Activated CD4-positive, alpha-beta T cell treated with anti-CD3 and anti-CD28 coated beads, Interleukin-2, amount 50 U/mL, for 4 hours (primary cell): ENCODE measurements at places on chromosomes 1 and 21.

GRCh38 chr1:218811497-218811896 lies 362.2 kb upstream of the LYPLAL1 start:
- DNase-seq = no peak

GRCh38 chr1:234911787-234912186 lies 216.8 kb downstream of the TOMM20 start:
- no peak for DNase-seq

DNA sequence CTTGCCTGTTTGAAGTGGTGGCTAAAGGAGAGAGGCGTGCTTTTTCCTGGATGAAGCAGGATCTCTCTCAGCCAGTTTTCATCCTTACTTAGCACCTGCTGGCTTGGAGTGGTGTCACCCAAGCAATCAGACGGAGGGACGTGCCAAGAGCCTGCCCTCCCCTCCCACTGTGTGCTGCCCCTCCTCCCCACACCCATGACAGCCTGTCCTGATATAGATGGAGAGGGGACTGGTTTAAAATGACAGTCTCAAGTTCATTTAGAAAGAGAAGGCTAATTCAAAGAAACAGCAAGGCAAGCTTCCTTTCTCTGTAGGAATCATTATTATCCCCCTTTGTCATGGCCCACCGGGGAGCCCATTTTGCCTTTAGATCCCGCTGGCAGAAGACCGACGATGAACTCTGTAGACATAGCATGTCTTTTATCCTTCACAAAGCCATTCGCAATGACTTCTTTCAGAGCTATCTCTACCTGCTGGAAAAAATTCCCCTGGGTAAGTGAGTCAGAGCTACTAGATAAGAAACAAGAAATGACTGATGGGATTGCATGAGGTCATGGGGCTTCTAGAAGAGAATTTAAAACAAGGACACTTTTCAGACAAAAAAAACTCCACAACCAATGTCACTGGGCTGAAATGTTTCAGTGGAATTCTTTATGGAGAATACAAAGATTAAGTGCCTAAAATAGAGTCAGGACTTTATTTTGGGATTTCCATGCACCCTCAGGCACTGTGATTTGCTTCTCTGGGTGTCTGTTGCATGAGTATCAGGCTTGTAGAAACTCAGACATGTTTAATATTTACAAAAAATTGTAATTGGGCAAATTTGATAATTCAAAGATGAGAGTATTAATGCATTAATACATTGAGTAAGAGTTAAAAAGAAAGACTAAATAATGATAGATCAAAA lies at the start of gene NTMT2:
TSS of gene NTMT2 (plus strand) at position 190 of the 907 bp plus-strand sequence. CDS start at position 339, 149 bp downstream.
- no peak for DNase-seq

GRCh38 chr1:170239445-170239844 lies 93.7 kb downstream of the NTMT2 start:
- DNase-seq = no peak

GRCh38 chr21:31887391-31887841 lies 14.6 kb downstream of the HUNK start:
- no peak for DNase-seq

DNA sequence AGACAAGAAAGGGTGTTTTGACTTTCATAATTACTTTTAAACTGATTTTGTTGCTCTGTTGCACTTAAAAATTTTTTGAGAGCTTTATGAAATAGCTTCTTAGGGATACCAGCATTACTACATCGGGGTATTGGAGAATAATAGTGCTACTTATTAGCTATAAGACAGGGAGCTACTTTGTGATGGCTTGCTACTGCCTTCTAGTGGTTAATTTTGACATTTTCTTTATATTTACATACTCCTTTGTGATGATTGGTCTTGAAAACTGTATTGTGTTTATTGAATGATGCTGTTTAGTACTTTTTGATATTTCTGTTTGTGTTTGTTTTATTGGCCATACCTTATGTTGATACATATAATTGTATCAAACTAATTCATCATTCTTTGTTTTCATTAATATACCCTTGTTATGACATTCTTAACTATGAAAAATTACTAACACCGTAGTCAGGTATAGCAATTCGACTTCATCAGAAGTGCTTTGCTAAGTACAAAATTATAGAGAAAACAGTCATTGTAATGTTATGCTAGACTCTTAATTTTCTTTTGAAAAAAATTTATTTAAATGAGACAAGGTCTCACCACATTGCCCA lies 85.5 kb downstream of the CLIC4 start:
- DNase-seq = no peak

DNA sequence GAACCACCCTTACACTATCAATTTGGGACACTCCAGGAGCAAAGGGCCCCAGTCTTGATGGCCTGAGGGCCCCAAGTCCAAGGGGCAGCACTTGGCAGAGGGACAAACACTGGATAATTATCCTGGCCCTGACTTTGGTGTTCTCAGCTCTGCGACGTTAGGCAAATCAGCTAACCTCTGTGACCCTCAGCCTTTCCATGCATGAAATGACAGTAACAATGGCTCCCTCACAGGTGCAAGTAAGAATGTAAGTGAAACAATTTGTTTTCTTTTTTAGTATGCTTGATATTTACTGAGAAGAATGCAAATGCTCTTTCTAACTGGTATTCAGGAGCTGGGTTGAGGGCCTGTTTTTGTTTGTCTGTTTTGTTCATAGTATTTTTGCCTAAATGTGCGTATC lies 61.6 kb upstream of the PRDX6 start:
- DNase-seq = no peak
